Caki2 (cell line): ENCODE measurements at places on chromosomes 4 and X. TPM values are rescaled to one million over a fixed set of nuclear protein-coding genes. Genes with fewer than 3 reads are reported as not detected.

DNA sequence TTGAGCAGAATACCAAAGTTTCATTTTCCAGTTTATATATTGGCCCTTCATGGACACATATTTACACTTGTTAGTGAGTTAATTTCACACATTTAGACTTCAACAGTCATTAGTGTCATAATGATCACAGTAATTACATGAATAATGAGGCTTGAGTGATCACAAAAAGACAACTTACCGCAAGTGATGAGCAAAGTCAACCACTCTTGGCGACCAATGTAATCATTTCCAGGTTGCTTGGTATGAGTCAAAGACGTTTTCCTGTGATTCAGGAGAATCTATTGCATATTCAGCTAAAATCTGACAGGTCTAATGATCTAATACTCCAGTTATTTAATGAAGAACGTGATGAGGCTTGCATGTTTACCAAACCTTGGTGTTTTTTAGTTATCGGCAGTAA is 407.9 kb upstream of the TENM3 start:
- DNase-seq, result no peak

USP17L22 gene
- not detected in 2 replicates for total RNA-seq

CHIC1 gene
- total RNA-seq, result 2.7 and 3.2 TPM in 2 replicates

GLUD2 gene
- 1.8 and 2.2 TPM in 2 replicates for total RNA-seq

DNA sequence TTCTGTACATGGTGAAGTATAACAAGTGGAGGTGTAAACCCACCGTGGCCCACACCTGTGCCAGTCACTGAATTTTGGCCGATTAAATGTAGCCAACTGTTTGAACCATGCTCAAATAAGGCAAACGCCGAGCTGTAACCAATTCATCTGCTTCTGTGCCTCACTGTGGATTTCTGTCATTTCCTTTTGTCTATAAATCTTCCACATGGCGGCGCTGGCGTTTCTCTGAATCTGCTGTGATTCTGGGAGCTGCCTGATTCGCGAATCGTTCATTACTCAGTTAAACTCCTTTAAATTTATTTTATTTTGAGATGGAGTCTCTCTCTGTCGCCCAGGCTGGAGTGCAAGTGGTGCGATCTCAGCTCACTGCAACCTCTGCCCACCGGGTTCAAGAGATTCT is 19.2 kb downstream of the SUPT20HL2 start:
- no peak for DNase-seq

MAGEA6 gene
- total RNA-seq, result not detected in 2 replicates
